ENCODE measurements at places on chromosomes 12 and 14.

GRCh38 chr12:18749386-18749957, 11.6 kb downstream of the CAPZA3 start:
- no peak for ATAC-seq

GRCh38 chr12:87165733-87166375, 863.3 kb downstream of the C12orf50 start:
- ATAC-seq, result no peak

GRCh38 chr12:56994231-56994746, 12.1 kb downstream of the ZBTB39 start:
- ATAC-seq, result no peak

DNA sequence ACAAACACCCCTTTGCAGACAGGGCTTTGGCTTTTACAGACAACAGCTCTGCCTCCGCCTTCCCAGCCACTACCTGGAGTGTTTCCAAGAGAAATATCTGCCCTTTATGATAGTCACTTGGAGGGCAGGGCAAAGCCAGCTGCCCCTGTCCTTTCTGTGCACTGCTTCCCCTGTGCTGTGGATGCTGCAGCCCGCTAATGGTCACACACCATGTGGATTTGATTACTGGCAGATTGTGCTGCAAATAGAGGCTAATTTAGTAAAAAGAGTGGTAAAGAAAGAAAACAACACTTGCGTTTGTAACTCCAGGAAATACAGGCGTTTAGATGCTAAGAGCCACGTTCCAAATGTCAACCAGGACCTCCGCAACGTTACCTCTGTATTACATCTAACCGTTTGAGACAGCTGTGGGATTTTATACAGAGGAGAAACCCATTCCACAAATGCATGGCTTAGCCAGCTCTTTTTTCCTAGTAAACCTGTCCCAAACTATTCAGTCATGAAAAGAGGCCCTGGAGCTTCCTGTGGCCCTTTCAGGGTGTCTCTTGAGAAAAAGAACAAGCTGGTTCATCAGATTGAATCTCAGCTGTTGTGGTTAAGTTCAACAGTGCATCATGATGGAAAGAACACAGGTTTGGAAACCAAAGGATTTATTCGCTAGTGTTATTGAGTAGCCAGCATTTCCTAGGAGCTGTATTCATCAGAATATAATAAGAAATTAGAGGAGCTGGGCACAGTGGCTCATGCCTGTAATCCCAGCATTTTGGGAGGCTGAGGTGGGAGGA, 30.1 kb upstream of the PWP1 start:
- no peak for ATAC-seq

- ATAC-seq, result peak; percentile 39
Observed at GRCh38 chr12:27277846-27278260, 33.8 kb downstream of the STK38L start.

GRCh38 chr14:104821971-104822608, 21.2 kb downstream of the ZBTB42 start:
- ATAC-seq, result no peak

DNA sequence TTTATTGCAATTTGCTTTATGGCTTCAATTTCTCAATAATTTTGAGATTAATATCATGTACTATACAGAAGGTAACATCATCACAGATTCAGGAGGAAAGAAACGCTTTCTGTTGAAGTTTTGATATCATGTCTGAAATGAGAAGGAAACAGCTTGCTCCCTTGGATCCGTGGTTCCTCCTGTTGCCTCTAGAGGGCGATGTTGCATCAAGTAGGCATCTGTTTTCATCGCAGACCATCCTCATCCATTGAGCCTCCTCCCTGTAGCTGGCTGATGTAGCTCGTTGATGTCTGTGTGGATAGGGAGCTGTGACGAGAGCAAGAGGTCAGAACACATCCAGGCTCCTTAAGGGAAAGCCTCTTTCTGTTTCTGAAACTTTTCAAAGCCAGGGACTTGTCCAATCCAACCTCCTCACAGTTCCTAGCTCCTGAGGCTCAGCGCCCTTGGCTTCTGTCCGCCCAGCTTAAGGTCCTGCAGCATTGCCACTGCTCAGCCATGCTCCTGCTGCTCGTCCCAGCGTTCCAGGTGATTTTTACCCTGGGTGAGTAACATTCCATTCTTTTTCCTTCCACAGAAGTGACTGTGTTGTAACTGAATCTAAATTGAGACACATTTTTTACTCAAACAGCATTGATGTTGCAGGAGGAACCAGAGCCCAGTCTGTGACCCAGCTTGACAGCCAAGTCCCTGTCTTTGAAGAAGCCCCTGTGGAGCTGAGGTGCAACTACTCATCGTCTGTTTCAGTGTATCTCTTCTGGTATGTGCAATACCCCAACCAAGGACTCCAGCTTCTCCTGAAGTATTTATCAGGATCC, 304.8 kb upstream of the OR4E1 start:
- peak; percentile 25 for ATAC-seq

DNA sequence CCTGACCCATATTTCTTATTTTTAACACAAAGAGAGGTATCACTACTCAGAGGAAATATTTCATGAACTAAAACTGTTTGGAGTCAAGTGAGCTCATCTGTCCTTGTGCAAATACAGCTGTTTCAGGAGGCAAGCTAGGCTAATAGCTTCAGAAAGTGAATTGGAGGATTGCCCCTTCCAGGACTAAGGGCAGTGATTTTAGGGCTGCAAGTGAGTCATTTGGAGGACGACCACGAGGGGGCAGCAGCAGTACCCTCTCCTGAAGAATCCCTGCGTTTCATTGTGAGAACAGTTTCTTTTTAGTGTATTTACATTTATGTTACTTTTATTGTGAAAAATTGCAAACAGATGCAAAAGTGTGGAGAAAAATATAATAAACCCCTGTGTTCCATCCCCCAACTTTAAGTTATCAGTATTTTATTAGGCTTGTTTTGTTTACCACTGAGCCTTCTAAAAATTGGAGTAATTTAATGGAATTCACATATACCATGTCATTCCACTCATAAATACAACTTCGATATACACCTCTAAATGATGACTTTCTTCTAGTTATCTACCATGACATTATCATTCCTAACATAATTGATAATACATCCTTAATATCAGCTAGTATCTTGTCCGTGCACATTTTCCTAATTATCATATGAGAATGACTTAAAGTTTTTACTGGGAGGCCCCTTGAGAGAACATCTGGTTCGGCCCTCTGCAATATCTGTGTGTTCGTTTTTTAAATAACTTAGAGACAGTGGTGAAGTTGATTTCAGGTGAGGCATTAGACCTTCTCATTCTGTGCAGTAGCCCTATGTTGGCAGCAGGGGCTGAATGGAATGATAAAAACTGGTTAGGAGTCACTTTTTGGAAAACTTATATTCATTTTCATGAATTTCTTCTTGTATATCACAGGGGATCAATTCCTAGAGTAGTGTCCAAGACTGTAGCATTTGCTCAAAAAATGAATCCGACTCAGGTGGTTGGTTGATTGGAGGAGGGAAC, 13.7 kb downstream of the FOXJ2 start:
- ATAC-seq, result peak; percentile 61

DNA sequence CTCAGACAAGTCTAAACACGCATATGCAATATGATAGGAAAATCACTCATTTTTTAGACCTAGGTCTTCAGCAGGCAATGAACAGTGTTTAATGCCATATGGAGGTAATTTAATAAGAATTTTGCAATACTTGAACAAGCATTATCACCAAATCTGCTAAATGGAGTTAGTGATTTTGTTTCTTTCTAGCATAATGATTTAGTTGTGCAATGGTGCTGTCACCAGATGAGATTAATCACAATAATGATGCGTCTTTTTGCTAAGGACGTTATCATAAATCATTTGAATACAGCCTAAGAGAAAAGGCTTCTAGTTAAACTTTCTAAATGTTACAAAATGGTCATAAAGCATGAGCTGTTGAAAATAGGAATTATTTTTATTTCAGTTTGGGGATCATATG, 170.0 kb upstream of the SLC16A7 start:
- no peak for ATAC-seq

- peak; percentile 77 for ATAC-seq
Observed at GRCh38 chr14:71448431-71449315, 483.6 kb upstream of the RGS6 start.

DNA sequence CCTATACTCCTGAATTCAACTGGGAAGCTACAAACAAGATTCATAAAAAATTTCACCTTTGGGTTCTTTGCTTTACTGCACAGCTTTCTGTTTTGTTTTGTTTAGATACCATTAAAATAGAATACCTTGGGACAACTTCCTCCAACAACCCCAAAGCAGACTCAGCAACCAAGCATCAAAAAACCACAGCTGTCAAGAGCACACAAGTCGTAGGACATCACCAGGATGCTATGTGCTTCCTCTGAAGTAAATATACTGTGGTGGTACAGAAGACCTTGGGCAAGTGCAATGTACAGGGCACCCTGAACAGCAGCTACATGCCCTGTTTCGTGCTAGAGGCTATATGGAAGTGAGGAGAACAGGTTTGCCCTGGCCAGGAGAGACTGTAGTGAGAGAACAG, 359.3 kb downstream of the BCL11B start:
- no peak for ATAC-seq

GRCh38 chr12:6827437-6827911, 733 bp upstream of the P3H3 start:
- ATAC-seq, result peak; percentile 14

DNA sequence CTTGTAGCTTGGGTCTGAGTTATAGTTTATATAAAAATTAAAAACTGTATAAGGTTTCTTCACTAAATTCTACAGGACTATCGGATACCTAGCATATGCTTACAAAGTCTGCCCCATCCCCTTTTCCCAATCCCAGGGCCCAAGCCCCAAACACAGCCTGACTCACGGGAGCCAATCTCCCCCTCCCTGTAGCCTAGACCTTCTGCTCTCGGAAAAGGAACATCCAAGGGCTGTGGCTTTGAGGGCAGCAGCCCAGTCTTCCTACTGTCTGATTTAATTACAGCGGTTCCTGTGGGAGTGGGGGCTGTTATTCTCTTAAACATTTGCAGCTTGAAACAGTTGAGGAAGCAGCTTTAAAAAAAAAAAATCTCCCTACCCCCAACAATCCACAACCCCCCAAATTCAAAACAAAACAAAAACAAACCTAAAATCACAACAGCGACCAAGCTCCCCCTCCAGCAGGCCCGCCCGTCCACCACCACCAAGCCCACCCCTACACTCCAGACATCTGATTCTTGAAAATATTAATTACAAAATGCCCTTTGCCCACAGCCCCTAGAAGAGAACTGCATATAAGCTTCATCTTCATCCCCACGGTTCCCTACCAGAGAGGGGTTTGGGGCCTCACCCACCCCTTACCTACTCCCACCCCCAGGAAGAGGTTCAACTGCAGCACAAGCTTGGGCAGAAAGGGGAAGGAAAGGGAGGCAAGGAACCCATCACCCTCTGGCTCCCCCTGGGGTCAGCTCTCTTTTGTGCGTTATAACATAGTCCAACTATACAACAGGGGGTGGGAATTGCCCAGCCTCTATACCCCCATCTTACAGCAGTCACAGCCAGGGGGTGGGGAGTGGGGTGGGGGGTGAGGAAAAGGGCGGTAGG, 1.1 kb upstream of the PRKAG1 start:
- ATAC-seq, result no peak

GRCh38 chr12:51820526-51821439, 27.7 kb downstream of the FIGNL2 start:
- ATAC-seq, result peak; percentile 30

GRCh38 chr12:69136931-69137613, 102.3 kb upstream of the CPSF6 start:
- ATAC-seq, result no peak

DNA sequence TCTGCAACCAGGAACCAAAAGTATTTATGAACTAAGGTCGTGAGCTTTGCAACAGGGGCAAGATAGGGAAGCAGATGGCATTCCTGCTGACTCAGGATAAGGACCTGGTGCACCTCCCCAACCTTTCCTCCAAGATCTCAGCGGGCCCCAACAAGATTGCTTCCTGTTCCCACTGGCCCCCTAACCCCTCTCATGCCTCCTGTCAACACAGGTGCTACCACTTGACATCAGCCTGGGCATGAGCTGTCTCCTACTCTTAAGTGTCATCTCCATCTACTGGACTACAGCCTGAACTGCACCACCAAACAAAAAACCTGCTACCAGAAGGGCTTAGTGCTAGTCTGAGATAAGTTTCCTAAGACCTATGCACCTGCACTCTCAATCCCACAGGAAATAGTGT, 32.7 kb downstream of the MED6 start:
- peak; percentile 79 for ATAC-seq

GRCh38 chr14:104973135-104973384, 5.1 kb downstream of the AHNAK2 start:
- no peak for ATAC-seq

- no peak for ATAC-seq
Observed at GRCh38 chr12:132734206-132734605, 23.6 kb downstream of the PGAM5 start.

DNA sequence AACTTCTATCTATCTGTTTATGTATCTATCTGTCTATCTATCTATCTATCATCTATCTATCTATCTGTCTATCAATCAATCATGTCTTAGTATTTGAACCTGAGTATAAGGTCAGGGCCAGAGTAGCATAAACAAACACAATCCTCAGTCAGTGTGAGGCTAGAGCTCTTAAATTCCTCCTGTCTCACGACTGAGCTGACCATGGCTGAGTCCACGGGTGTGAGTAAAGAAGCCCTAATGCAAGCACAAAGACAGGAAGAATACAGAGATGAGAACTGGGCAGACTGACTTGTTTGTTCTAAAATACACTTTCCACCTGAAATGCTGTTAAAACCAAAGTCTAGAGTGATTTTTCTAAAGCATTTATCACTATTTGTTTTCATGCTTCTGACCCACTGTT, 47.2 kb upstream of the STXBP6 start:
- no peak for ATAC-seq

- no peak for ATAC-seq
Observed at GRCh38 chr12:65643595-65644386, 180.5 kb upstream of the HMGA2 start.

DNA sequence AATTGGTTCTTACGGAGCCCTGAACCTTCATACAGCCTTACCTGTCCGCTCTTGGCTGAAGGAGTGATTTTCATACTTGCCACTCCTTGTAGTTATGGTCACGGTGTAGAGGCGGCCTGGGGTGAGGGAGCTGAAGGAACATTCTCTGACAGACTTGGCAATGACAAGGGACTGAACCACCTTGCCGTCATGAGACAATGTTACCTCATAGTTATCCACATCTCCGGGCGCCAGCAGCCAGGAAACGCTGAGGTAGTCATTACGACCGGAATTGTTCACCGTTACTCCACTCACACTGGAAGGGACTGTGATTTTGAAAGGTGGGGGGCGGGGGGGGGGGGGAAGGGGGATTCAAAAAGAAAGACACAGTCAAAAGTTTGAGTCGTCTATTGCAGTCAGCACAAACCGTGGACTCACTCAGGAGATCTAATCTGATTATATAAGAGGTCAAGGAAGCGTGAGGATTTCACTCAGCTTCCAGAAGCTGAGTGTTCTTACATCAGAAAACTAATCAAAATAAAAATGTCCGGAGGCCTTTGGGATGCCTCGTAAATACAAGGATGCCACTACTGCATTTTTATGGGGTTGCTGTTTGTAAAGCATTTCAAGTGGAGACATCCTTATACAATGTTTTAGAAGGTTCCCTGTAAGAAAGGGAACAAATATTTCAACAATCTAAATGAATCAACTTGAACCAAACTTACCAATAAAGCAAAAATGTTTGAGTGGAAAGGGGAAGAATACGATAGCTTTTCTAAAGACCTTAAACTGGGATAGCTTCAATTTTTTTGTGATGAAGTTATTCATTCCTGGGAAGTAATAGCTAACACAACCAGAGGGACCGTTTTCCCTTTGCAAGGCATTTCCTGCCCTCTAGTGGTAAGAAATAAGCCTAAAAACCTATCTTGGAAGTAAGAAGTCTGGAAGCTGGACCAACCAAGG, 60.6 kb downstream of the PTPRB start:
- ATAC-seq, result peak; percentile 55
